Stimulated activated CD4-positive, alpha-beta T cell treated with anti-CD3 and anti-CD28 coated beads, TNF-alpha, amount 100 ng/mL, for 1 hour (primary cell): ENCODE measurements at places on chromosomes 12 and 14.

DNA sequence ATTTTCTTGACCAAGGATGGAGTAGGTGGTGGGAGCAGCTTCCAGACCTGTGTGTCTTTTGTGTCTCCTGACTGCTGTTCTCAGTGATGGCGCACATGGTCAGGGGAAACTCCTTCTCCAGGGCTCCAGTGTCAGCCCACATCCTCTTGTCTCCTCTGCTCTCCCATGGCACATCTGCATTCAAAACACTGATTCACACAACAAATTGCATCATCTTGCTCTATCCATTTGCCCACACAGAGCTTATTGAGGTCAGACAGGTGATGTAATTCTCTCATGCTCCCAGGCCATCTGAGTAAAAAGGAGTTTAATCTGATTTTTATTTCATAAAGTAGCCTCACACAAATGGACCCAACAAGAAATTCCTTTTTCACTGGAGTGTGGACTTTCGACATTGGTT, 21.8 kb upstream of the TMEM132C start:
- no peak for DNase-seq

GRCh38 chr12:120790114-120790513, 64.5 kb downstream of the ACADS start:
- no peak for DNase-seq

DNA sequence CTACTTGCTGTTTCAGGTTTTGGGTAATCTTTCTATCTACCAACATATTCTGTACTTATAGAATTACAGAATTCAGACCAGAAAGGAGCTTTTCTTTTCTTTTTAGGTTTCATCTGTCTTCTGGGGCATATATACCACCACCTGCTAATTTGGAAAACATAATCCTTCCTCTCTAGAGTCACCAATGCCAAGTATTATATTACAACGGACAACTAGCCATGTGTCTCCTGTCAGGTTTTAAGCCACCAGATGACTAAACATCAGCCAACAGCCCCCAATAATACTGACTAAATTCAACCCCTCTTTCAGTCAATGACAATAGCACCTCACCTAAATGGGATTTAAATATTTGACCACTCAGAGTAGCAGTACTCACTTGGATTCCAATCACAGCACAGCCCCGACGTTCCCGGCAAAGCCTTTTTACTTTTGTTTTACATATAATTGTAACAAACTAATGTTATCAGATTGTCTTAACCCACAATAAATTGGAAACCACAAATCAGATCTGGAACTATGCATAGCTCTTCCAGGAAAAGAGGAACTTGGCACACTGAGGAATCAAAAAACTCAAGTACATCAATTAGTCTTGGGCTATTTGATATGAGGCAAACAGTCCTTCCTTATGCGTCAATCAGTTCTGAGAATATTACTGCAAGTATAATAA, 13.5 kb downstream of the SLC11A2 start:
- DNase-seq: no peak

DNA sequence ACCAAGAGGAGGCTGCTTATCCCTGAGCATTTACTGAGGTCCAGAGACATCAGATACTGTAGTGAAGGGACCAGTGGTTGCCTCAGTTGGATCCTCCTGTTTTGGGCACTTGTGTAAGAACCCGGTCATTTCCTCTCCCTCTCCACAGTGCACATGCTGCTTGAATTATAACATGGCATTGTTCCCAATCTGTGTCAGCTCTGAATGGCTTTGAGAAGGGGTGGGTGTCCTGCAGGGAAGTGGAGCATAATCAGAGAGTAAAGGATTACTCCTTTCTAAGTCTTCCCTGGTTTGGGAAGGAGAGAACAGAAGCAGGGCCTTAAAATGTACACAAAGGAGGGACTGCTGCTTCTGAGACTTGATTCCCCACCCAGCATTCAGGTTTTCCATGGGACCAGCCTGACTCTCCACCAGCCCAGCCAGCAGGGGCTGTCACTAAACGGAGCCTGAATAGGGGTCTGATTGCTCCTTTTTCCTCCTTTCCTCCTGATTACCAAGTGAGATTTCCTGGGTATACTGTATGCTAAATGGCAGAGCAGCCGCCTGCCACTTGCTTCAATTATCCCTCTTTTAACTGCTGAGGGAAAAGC, 78.4 kb downstream of the NRXN3 start:
- DNase-seq: no peak

- no peak for DNase-seq
Measured at GRCh38 chr12:100826323-100826722, 31.7 kb downstream of the ANO4 start.

DNA sequence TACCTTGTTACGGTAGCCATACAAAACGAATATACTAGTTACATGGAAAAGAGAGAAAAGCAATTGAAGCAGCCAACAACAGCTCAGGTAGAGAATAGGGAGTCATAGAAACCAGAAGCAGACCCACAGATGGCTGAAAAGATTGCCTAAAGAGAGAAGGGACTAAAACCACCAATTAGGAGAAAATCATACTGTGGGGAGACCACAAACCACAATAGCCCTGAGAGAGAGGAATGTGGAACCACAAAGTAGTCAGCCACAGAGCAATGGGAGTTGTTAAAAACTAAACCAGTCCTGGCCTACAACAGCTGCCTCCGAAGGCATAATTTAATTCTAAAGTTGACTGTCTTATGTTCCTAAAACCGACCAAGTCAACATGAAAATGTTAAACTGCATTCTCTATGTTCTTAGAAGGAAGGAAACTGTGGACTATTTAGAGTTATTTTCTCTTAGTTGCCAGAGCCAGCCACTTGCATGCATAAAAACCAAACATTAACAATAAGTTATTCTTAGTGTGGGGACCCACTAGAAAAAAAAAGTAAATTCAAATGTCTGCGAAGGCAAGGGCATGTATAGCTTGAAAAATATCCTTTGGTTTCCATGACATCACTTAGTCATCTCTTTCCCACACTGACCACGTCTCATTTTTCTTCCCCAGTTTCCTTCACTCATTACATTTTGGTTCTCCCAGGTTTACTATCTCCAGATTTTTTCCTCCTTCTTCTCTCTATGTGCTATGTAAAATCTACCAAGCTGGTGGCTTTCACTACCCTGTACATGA, 398.1 kb downstream of the NOVA1 start:
- no peak for DNase-seq
